Non-pigmented ciliary epithelial cell (primary cell): ENCODE measurements at places on chromosomes 11 and 22.

DNA sequence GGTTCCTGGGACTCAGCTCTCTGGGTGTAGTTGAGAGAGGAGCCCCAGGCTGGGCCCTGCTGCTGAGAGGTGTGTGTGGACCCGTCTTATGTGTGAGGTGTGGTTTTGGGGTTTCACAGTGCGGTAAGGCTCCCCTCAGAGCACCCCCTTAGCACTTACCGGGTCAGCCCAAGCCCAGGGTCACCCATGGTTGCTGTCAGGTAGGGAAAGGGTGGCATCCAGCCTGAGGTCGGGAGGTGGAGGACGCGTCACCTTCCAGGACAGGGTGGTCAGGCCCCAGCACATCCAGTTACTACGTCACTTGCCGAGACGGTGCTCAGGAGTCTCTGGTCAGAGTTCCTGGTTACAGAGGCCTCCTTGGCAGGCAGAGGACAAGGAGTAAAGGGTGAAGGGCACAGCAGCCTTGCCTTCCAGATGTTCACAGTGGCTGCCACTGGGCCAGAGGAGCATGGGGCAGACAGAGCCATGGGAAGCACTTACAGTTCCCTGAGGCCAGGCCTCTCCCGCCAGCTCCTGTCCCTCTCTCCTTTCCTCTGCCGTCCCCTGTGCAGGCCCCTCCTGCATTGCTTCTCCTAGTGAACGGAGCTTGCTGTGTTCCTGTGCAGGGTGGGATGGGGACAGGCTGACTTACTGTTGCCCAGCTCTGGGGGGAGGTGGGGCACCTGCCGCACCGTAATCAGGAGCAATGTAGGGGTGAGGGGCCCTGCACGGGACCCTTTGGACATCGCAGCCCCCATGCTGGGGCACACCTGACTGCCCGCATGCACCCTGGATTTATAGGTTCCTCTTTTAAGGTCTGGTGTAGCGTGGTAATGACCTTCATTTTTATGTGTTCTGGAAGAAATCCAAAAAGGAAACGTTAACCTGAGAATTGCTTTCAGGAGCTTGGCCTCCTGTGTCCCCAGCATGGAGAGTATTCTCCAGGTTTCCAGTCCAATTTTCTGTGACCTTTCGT lies 285.9 kb downstream of the TBC1D22A start:
- no peak for DNase-seq

- no peak for DNase-seq
Measured at GRCh38 chr11:2730272-2731129, 30.7 kb upstream of the KCNQ1OT1 start.

GRCh38 chr11:117593065-117593464 lies 204.0 kb downstream of the DSCAML1 start:
- DNase-seq = no peak

DNA sequence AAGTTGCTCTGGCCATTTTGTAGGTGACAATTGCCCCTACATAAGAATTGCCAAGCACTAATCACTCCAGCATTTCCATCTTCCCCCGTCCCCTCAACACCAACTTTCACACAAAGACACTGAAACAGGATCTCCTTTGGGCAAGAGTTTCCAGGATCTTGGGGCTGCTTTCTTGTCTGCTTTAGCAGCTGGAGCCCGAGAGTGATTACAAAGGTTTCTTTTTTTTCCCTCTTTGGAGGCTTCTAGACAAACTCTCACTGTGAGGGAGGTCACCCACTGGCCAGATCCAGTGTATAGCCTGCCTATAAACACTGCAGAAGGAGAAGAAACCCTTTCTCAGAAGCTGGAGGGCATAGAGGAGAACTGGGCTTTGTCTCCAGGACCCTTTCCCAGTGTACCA lies 92.5 kb downstream of the APIP start:
- DNase-seq = no peak

- DNase-seq = no peak
Measured at GRCh38 chr11:8252388-8252787, 11.3 kb downstream of the LMO1 start.

GRCh38 chr22:39173050-39173706 lies 20.7 kb upstream of the CBX7 start:
- DNase-seq = no peak

DNA sequence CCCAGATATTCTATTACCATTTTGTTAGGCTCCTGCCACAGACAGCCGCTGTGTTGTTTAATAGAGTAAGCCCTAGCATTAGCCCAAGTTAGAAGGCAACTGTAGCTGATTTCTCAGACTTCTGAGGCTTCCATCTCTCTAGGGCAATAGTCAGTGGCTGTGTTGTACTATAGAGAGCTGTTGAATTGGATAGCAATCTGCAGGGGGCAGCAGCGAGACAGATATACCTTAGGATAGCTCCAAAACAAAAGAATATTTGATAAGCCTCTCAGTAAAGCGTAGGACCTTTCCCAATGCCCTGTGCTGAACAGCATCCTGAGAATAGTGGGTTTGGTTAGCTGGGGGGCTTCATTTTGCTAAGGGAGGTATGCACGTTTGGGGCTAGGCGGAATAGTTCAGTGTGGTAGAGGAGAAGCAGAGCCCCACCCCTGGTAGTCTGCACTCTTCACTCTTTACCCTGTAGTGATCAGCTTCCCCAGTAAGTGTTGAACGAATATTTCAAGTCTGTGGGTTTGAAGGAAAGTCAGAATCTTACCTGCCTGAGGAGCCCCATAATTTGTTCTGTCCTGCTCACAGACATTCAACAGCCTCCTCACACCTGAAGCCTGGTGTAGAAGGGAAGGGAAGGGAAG lies 515.1 kb downstream of the INSC start:
- no peak for DNase-seq

GRCh38 chr11:96091476-96091875 lies 167.6 kb upstream of the MTMR2 start:
- DNase-seq = no peak

DNA sequence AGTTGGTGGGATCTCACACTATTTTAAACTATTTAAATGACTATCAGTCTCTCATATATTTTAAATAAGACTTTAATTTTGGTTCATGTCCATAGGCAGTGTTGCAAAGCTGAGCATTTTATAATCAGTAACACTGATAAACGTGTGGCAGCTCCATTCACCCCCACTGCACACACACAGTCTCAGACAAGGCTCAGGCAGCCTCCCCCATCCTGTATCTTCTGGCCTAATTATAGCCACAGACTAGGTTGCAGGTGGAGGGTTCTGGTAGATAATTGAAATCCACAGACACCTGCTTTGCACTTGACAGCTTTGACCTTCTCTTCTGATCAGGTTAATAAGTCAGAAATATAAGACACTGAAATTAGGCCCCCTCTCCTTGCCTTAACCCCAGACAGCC lies 118.5 kb upstream of the LDLRAD3 start:
- DNase-seq = no peak

DNA sequence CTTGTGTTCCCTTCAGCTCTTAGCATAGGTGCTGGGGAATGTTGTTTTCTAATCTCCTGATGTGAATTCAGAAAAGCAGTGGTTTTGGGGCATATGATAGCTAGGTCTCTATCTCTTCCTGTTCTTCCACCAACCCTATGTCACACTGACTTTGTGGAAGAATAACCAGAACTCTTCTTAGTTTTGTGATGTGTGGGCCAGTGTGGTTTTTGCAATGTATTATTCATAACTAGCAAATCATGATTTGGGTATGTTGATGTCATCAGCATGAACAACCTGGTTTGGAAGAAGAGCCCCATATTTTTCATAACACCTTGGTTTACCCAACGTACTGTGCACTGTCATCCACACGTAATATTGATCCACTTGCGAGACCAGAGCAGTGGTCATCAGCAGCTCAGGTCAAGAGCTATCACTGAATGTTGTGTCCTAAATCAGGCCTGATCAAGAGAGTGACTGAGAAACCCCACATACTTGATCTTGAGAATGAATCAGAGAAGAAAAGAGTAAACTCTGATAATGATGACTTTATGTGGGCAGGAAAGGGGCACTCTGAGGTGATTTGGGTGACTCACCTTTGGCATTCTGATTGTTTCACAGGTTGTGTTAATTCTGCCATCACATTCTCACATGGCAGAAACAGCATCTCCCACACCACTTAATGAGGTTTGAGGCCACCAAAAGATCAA lies 19.4 kb upstream of the MS4A6E start:
- DNase-seq = no peak

DNA sequence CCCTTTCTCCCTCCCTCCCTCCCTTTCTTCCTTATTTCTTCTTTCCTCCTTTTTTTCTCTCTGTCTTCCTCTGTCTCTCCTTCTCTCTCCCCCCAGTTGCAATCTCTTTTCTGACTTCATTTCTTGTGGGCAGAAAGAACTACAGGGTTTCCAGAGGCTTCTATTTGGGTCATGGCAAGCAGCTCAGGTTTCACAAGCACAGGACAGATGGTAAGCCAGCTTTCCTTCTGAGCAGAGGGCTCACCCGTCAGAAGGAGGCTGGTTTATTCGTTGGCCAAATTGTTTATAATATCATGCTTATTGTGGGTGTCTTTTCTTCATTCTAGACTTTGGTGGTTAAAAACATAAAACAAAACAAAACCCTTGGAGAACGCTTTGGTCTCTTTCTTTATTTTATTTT lies 58.9 kb upstream of the CLMP start:
- DNase-seq = no peak

DNA sequence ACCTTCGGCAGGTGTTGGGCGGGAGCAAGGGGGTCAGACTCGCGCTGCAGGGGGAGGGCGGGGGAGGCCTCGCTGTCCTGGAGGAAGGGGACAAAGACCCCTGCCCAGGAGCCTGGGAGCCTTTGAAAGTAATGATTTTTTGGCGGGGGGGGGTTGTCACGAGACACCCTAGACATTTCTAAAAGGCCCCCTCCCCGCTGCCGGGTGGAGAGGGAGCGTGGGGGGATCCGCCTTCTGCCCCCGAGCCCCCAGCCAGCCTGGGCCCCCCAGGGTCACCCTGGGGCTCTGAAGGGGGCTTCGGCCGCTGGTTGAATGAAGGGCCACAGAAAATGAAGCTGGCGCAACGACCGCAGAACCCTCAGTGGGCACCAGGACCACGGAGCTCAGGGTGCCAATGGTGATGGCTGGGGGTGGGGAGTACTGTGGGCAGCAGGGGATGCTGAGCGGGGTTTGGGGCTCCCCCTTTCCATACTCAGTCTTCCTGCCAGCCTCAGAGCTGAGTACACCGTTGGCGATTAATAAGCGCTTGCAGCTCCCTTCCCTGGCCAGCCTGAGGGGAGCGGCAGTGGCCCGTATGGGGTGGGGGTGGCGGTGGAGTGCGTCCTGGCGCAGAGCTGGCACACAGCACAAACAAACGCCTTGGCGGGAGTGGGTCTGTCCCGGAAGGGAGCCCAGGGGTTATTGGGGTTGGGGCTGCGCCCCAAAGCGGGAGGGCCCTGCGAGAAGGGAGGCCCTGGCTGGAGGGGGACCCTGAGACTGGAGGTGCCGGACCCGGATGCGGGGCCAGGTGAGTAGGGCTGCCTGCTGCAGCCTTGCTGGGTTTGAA lies 1.2 kb upstream of the DUSP8 start:
- DNase-seq = no peak

DNA sequence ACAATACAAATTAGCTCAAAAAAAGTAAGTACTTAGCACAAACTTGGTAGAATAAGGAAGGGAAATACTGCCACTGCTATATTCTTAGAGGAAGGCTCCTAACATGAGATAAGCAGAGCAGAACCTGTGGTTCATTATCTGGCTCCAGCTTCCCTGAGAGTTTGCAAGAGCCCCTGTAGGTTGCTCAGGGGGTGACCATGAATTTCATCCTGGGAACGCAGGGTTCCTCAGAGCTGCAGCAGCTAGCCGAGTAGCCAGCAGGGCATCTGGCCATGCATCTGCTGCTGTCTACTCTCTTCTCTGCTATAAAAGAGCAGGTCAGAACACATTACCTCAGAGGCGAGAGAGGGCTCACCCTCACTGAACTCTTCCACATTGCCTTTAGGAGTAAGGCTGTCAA lies 67.3 kb downstream of the TRPC6 start:
- no peak for DNase-seq

GRCh38 chr11:111937844-111938243 lies 701 bp downstream of the DIXDC1 start:
- DNase-seq = no peak

DNA sequence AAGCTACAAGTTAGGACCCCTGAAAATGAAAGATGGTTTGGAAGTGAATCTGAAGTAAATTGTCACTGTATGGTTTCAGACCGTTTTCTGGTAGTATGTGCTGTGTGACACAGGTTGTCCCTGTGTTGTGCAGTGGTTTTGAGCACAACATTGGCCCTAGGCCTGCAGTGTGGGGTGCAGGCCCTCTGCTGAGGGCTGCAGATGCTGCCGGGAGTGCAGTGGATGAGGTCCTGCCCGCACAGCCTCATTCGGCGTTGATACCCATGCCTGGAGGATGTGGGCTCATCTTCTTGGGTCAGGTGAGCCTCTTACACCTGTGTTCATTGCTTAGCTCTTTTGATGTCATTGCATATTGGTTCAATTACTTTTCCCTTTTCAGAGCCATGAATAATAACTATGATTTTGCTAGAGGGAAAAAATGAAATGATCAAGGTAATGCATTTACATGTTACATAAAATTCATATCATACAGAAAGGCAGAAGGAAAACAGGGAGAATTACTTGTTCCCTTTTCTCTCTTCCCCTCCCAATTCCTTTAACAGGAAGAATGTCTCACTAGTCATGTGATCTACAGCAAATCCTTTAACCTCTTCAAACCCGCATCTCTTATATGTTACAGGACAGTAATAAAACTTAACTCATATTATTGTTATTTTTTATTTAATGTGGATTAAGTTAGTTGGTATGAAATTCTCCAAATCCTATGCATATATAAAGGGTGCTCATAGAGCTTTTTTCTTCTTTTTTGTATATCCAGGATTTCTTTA lies 48.7 kb downstream of the PTPRJ start:
- no peak for DNase-seq

DNA sequence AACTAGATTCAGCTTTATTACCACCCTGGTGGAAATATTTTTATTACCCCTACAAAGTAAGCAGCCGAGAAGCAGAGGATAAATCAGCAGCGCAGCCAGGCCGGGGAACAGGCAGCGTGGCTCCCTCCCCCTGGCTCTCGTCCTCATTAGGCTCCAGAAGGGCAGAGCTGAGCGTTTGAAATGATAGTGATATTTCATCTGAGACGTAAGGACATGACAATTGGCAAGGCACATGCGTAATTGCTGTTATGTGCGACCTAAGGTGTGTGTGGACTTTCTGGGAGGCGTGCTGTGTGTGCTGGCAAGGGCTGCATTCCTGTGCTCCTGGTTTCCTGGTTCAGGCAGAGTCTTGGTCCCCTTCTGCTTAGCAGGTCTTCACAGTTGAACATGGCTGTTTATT lies 247.8 kb downstream of the TBC1D22A start:
- DNase-seq = no peak

DNA sequence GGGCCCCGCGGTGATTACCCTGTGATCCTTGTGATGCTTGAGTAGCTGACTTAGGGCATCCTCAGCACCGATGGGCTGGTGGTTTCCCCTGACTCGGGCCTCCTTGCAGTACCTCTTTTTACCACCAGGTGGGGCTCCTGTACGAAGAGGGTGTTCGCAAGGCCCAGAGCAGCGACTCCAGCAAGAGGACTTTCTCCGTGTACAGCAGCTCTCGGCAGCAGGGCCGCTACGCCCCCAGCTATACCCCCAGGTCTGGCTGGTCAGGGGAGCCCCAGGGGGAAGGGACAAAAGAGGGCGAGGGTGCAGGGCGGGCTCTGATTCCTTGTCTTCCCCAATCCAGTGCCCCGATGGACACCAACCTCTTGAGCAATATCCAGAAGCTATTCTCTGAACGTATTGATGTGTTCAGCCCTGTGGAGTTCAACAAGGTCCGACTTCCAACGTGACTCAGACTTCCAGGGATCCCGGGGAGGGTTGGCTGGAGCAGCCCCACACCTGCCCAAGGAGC lies 1.3 kb upstream of the TM7SF2 start:
- no peak for DNase-seq
